ENCODE measurements at places on chromosomes 3 and 15.

GRCh38 chr3:123732447-123732846 is 147.6 kb upstream of the HACD2 start:
- DNase-seq: no peak

GRCh38 chr3:17025594-17026139 is 140.9 kb downstream of the PLCL2 start:
- DNase-seq: no peak

DNA sequence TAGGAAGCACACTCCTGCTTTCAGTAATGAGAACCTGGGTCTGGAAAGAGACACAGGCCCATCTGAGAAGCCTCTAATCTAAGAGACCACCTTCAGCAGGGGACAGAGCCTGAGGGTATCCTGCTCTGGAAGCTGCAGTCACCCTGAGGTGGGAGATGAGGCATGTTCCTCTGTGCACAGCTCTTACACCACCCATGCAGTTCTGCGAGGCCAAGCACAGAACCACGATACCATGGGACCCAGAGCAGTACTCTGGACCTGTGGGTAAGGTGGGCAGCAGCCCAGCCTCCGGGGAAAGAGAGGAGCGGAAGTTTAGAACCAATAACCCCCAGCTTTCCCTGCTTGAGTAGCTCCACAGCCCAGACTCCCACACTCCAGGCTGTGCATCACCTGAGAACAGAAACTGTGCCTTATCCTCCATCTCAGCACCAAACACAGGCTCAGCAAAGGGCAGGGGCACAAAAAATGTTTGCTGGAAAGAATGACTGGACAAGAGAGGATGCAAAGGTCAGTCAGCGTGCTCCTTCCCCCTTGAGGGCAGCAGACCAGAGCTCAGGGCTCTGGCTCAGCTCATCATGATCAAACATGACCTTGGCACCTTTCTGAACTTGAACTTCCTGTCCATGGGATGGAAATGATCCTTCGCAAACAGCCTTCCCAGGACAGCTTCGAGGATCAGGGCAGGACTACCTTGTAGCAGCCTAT is 43.1 kb downstream of the RBPMS2 start:
- DNase-seq: no peak

GRCh38 chr3:161177991-161178390 is 43.1 kb upstream of the NMD3 start:
- DNase-seq: no peak

DNA sequence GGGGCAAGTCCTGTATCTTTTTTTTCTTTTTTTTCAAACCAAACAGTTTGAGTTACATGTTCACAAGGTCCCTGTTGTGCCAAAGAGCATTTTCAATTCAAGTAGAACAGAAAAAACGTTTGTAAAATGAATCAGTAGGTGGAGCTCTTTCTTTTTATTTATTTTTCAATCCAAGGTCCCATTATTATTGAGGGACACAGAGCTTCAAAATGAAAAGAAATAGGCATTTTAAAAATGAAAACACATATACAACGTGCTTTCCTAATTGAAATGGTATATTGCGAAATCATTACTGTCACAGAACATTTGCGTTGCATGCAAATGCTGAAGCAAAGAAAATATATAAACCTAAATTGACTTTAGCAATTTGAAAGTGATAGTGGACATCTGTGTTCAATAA is 711.0 kb downstream of the MECOM start:
- DNase-seq: peak; percentile 25

- no peak for DNase-seq
These were observed 6.5 kb upstream of the MYH15 start for GRCh38 chr3:108516881-108517280.

- no peak for DNase-seq
These were observed 57.5 kb upstream of the ITGA11 start for GRCh38 chr15:68489421-68489820.

DNA sequence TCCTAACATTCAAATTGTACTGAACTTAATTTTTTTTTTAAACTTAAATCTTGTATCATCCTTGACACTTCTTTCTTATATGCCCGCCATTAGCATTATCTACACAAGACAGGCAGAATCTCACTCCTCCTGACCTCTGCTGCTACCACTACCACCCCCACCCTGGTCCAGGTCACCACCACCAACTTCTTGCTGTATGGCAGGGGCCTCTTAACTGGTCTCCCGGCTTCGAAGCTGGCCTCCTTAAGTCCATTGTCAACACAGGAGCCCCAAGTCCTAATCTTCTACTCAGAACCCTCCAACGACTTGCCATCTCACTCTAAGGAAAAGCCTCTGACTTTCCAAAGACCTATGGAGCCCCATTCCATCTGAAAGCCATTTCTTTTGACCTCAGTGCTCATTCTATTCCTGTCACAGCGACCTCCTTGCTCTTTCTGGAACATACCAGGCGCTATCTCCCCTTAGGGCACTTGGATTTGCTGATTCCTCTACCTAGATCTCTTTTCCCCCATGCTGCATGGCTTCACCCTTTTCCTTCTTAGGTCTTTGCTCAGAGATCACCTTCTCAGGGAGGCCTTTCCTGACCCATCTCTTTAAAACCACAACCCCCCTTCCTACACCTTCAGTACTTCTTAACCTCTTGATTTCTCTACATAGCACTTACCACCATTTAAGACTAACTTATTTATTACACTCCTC is 2.6 kb downstream of the PRC1 start:
- DNase-seq: no peak

GRCh38 chr3:162348912-162349311 is 852.3 kb downstream of the OTOL1 start:
- no peak for DNase-seq

GRCh38 chr3:67937498-67938118 is 283.2 kb upstream of the SUCLG2 start:
- DNase-seq: no peak

Data from AG20443 (cell line).